Pons (tissue), 1 donor: ENCODE measurements at places on chromosomes 6 and 20.

- DNase-seq = no peak
These were observed 308.4 kb downstream of the PACRG start for GRCh38 chr6:163036160-163036645.

DNA sequence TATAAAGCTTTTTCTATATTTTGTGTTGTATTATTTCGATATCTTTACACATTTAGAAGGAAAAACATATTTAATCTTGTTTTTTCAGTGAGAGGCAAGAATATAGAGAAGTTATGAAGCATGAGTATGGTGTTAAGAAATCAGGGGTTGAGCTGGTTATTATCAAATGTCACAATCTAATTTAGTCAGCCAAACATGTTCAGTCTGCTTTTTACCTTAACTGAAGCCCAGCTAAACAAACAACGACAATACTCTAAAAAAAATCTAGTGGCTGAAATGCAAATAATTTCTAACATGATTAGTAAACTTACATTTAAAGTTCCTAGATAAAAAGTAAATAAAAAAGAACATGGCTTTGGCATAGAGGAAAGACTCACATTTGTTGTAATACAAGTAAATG, 433.8 kb upstream of the NRSN1 start:
- DNase-seq = no peak

DNA sequence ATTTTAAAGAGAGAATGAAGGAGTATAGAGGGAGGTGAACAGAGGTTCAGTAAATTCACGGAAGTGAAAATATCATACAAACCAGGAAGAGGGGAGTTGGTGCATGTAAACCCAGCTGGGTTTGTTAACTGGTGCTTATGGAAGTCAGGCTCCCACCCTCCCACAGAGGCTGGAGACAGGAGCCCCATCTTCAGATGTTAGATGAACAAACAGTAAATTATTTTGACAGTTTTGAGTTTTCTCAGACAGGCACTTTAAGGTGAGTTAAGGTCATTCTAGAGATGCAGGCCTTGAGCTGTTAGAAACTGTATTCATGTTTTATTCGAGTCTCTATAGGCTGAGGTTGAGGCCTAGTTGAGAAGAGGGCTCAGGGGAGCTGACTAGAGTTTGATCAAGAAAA, 41.8 kb upstream of the FUCA2 start:
- no peak for DNase-seq

DNA sequence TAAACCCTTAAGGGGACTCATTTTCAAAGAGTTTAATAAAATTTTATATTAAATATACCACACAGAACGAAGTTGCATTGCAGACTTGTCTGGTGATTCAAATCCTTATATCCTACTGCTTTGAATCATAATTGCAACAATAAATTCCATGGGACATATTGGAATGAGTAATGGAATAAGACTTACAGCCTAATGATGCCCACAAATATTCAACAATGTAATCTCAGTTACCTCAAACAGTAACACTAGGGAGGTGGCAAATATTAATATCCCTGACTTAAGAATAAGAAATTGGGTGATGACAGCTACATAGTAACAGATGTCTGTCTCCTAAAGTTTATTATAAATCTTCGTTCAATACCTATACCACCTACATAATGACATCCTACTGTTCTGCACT, 52.6 kb downstream of the BMP5 start:
- no peak for DNase-seq

- DNase-seq = no peak
These were observed 37.0 kb upstream of the MCUR1 start for GRCh38 chr6:13851330-13851729.

- no peak for DNase-seq
These were observed 12.2 kb downstream of the SUN5 start for GRCh38 chr20:32991792-32992641.

DNA sequence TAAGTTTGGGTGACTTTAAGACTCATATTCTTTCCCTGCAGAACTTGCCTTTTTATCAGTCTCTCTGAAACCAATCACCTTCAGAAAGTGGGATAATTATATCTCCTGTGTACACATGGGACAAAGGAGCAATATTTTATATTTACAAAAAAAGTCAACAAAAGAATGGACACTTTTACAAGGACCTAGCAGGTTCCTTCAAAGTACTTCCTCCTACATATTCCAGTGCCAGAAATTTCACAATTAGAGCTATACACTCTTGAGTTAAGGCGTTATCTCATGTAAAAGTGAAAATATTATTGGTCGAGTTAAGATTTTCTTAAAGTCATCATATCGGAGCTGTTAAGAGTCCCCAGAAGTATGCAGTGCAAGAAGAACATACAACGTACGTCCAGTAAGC, 98.9 kb upstream of the MAFB start:
- no peak for DNase-seq

DNA sequence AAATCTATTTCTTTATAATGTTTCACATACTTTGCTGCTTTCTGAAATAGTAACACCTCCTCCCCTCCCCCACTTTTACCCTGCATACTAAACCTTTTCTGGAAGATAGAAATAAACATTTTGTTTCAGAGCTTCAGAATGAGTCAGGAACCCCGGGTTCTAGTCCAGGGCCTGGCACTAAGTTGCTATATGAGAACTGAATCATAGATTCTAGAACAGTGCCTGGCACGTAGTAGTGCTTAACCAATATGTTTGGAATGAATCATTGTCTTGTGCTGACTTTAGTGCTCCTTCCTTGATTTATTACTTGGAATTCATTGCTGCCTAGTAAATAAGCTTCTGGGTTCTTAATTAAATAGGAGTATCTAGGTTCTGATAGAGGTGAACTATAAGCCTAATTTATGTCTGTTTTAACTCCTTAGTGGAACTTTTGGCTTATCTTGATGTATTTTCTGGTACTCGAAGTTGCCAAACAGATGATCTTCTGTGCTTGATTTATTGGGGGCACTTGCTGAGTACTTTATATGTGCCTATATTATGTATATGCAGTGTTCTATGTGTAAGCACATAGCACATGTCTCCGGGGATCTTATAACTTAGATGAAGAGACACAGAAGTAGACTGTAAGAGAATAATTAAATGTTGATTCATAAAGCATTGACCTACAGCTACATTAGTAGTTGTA, 18.6 kb downstream of the TAB2 start:
- DNase-seq = no peak

- DNase-seq = no peak
These were observed 68.8 kb downstream of the GJA1 start for GRCh38 chr6:121504227-121504626.

DNA sequence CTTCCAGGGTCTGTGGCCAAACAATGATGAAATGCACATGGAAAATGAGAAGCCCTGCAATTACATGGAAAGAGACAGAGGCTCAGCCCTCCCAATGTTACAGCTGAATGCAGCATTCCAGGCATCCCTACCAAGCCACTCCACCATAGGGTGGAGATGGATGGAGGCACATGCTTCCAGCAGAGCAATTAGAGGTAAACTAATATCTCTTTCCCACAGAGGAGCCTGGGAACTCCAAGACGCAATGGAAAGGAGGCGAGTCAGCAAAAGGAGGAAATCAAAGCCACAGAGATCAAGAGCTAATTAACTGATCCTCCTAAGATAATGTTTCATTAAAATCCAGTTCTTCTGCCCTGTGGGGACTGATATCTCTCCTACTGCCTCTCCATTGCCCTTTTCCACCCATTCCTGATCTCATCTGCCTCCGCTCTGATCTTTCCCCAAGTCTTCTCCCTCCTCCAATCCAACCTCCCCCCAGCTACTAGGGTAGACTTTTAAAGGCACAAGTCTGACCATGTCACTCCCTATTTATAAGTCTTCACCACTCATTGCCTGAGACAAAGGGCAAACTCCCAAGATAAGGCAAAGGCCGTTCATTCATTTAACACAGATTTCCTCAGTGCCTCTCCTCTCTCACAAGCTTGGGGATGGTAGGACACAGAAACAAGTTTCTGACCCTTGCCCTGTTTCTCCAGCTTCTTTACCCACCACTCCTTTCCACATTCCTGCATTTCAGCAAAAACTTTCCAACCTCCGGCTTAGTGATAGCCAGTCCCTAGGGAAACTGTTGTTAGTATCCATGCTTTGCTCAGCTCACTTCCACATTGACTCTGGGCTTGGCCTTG, 14.3 kb upstream of the KCNB1 start:
- DNase-seq = no peak

DNA sequence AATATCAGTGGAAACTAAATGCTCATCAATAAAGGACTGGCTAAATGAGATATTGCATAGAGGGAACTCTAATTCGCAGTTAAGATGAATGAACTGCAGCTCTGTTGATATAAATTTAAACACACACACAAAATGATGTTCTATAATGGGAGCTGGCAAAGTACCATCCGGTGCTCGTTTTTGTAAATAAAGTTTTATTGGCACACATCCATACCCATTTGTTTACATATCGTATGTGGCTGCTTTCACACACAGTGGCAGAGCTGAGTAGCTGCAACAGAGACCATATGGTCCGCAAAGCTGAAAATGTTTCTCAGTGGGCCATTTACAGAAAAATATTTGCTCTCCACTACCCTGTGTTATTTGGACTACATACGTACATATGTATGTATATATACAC, 120.7 kb downstream of the EDN3 start:
- DNase-seq = no peak
